ENCODE measurements at places on chromosomes 2 and 18. TPM values are rescaled to one million over a fixed set of nuclear protein-coding genes. Genes with fewer than 3 reads are reported as not detected.

ATG4B gene
- total RNA-seq, result 29.2 TPM

ACTG2 gene
- 1.6 TPM for total RNA-seq

CREG2 gene
- total RNA-seq, result 1.6 TPM

ZSCAN30 gene
- 8.9 TPM for total RNA-seq

WNT10A gene
- total RNA-seq, result not detected

GALNT3 gene
- 1.0 TPM for total RNA-seq

SKOR2 gene
- not detected for total RNA-seq

NOSTRIN gene
- 8.4 TPM for total RNA-seq

THOC1 gene
- 59.5 TPM for total RNA-seq

ADRA2B gene
- 2.1 TPM for total RNA-seq

ANKRD30BL gene
- total RNA-seq, result not detected

CROCC2 gene
- under 0.01 TPM for total RNA-seq

TGFA gene
- total RNA-seq, result under 0.01 TPM

GAD1 gene
- total RNA-seq, result 0.52 TPM

RSAD2 gene
- total RNA-seq, result 6.8 TPM

PLEKHA3 gene
- total RNA-seq, result 5.2 TPM

WDR12 gene
- 32.9 TPM for total RNA-seq

FLACC1 gene
- 1.0 TPM for total RNA-seq

STON1 gene
- total RNA-seq, result 13.0 TPM

EPHA4 gene
- 24.0 TPM for total RNA-seq

TRABD2A gene
- total RNA-seq, result 1.0 TPM

KIAA2012 gene
- under 0.01 TPM for total RNA-seq

ANKRD62 gene
- not detected for total RNA-seq

ADI1 gene
- 38.1 TPM for total RNA-seq

ALPI gene
- total RNA-seq, result not detected

CYP1B1 gene
- 4.7 TPM for total RNA-seq

LAMA1 gene
- 4.2 TPM for total RNA-seq

GLB1L gene
- 13.0 TPM for total RNA-seq

ACMSD gene
- total RNA-seq, result not detected

ASPRV1 gene
- total RNA-seq, result 1.6 TPM

ANKRD30B gene
- under 0.01 TPM for total RNA-seq

STARD7 gene
- total RNA-seq, result 185 TPM

SCYGR4 gene
- not detected for total RNA-seq

CMPK2 gene
- total RNA-seq, result 4.2 TPM

ARHGAP25 gene
- total RNA-seq, result 4.7 TPM

RAX gene
- not detected for total RNA-seq

OR6B2 gene
- total RNA-seq, result not detected

EFR3B gene
- 4.7 TPM for total RNA-seq

POTEI gene
- under 0.01 TPM for total RNA-seq

ADAM23 gene
- total RNA-seq, result 3.7 TPM

IL18R1 gene
- total RNA-seq, result 0.52 TPM

MDH1B gene
- total RNA-seq, result not detected

CCDC141 gene
- total RNA-seq, result 61.6 TPM

TTC32 gene
- 2.6 TPM for total RNA-seq

CYP26B1 gene
- 6.8 TPM for total RNA-seq

IL1RN gene
- total RNA-seq, result not detected

CYP20A1 gene
- 30.8 TPM for total RNA-seq

COLEC12 gene
- total RNA-seq, result 39.1 TPM

TUBA3D gene
- total RNA-seq, result 1.0 TPM

DUSP2 gene
- 4.2 TPM for total RNA-seq

TTR gene
- not detected for total RNA-seq

KCNJ13 gene
- total RNA-seq, result not detected

SGPP2 gene
- total RNA-seq, result not detected

ZNF397 gene
- total RNA-seq, result 18.3 TPM
